Activated naive CD4-positive, alpha-beta T cell treated with Interleukin-2 at 50 U/mL for 16 hours (primary cell): ENCODE measurements at places on chromosomes 5 and 9.

- no peak for DNase-seq
Measured at GRCh38 chr9:87722393-87723088, 3.4 kb upstream of the CTSL start.

DNA sequence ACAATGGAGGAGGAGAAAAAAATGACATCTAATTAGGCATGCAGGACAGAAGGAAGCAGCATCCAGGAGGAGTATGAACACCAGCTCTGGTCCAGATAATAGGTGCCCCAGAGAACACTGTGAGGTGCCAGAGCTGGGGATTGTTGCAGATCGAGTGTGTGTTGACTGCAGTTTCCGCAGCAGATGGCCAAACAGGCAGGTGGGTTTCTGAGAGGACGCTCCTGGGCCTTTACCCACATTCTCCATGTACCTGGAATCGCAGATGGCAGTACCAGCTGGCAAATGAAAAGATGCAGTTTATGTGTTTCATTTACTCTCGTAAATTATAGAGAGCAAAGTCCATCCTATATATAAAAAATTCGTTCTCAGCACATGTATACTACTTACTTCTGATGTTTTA is 182.2 kb upstream of the ISL1 start:
- no peak for DNase-seq

DNA sequence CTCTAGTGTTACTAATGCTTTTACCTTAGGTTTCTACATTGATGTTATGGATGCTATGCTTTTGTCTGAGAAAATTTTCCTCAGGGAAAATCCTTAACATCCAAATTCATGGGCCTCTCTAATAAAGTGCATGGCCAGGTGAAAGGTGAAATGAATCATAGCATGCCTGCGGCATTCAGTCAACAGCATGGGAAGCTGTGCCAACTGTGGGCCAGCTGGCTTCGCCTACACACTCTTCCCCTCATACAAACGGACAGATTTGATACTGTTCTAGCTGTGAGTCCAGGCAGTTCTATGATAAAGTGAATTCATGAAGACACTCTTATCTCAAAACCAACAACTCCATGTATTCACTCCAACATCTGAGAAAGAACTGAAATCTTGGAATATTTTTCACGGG is 374.1 kb downstream of the PLK2 start:
- no peak for DNase-seq

DNA sequence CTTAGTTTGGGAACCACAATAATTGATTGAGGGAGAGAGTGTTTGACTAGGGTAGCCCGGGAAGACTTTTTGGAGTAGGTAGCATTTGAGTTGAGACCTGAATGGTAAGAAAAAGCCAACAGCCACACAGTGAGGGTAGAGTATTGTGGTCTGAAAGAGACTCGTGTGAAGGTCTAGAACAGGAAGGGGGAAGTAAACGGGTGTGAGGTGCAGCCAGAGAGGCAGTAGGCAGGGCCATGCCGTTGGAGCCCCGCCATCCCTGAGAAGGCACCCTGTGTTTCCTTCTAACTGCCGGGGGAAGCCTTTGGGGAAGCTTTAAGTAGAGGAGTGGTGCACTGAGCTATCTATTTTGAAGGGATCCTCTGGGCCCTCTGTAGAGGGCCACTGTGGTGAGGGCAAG is 3.5 kb upstream of the F2RL2 start:
- no peak for DNase-seq

DNA sequence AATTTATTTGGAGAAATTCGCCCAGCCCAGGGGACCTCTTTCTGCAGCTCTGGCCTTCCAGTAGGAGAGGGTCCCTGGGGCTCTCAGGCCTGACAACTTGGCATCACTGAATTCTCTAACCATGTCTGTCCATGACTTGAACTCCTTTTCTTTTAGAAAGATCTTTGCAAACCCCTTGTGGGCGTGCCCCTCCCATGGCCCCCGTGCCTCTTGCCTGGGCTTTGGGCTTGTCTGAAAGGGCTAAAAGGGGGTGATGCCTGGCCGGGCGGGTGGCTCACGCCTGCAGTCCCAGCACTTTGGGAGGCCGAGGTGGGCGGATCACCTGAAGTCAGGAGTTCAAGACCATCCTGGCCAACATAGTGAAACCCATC is 3.2 kb upstream of the SQSTM1 start:
- DNase-seq: no peak

DNA sequence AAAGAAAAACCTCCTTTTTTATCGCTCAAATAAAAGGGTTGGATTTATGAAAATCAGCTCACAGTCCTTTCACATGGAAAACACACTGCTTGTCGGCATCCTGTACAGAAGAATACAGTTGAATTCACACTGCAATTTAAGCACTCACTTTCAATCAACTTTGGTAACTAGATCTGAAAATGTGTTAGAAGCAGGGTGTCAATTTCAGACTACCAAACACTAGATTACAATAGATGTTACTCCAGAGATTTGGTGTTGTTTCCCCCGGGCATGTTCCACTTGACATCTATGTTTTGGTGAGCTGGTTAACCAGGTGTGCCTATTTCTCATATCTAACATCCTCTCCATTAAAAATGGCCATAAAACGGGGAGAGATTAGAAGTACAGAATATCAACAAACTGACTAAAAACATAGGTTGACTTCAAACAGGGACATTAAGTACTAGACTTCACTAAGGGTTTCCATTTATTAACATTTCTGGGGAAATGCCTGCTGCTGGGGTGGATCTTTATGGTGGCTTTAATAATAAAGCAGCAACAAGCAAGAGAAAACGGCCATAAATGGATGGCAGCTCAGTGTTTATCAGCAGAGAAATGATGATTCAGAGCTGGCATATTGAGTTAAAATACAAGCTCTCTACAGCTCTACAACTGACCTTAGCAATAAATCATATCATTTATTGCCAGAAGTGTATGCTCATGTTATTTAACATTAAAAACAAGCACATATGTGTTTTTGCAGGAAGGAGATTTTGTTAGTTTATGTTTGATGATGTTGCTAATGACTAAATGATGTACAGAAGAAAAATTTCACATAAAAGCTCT is 158.8 kb downstream of the SLF1 start:
- DNase-seq: no peak

DNA sequence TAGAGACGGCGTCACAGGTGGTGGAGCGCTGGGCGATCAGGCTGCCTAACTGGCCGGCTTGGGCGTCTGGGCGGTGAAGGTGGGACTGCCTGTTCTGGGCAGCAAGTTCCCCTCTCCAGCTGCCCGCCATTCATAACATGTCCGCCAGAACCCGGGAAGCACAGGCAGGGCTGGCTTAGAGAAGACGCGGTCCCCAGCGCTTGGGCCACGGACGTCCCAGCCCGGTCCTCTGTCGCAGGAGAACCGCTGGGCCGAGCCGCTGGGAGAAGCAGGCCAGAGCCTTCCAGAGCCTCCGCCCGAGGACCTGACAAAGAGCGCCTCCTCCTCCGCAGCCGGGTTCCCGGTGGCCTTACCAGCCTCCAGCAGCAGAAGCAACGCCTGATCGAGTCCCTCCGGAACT is 15.2 kb upstream of the HAND1 start:
- no peak for DNase-seq

GRCh38 chr5:114649878-114650277 is 288.0 kb downstream of the KCNN2 start:
- no peak for DNase-seq

DNA sequence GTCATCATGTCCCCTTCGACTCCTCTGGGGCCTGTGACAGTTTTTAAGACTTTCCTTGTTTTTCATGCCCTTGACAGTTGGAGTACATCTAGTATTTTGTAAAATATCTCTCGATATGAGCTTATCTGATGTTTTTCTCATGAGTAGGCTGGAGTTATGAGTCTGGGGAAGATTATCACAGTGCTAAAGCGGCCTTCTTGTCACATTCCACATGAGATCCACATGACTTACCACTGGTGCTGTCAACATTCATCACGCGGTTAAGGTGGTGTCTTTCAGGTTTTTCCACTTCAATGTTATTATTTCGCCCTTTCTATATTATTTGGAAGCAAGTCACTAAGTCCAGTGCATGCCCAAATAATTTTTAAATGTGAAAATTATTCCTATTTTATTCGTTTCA is 17.1 kb upstream of the CAST start:
- DNase-seq: no peak

DNA sequence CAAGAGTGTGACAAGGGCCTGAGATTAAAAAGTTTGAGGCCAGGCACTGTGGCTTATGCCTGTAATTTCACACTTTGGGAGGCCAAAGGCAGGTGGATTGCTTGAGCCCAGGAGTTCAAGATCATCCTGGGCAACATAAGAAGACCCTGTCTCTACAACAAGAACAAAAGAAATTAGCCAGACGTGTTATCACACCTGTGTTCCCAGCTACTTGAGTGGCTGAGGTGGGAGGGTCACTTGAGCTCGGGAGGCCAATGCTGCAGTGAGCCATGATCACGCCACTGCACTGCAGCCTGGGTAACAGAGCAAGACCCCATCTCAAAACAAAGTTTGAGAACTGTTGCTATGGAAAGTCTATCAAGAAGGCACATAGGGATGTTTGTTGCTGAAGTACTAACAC is 25.0 kb downstream of the EXOSC2 start:
- DNase-seq: no peak

- peak; percentile 54 for DNase-seq
Measured at GRCh38 chr9:97954550-97954989, 16.6 kb upstream of the HEMGN start.

DNA sequence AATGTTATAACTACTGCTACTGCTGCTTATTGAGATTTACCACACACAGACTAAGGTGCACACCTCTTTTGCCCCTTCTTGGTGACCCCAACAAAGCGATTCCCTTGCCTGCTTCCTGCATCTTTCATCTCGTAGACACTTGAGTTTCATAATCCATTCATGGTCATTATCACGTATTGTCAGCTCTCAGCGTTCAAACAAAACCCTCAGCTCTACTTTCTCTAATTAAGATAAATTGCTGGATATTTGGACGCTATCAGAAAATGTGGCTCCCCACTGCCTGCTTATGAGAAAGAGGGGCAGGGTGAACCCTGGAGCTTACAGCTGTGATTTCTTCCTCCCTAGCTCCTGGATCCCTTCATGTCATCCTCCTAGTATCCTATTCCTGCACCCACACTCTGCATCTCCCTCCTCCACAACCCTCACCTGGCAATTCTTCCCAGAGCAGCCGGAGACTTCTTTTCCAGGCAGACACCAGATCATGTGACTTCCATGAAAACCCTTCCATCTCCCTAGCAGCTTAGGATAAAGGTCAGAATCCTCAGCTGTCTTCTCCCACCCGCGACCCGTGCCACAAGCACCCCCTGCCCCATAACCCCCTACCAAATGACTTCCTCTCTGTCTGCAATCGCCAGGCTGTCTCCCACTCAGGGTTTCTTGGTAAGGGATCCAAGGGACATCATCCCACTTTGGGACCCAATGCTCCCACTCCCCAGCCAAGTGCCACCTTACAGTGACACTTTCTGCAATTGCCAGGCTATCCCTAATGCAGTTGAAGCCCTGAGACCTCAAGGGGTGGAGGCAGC is 146.5 kb downstream of the NSG2 start:
- DNase-seq: no peak

- DNase-seq: no peak
Measured at GRCh38 chr9:95024097-95024671, 293.3 kb downstream of the FANCC start.

DNA sequence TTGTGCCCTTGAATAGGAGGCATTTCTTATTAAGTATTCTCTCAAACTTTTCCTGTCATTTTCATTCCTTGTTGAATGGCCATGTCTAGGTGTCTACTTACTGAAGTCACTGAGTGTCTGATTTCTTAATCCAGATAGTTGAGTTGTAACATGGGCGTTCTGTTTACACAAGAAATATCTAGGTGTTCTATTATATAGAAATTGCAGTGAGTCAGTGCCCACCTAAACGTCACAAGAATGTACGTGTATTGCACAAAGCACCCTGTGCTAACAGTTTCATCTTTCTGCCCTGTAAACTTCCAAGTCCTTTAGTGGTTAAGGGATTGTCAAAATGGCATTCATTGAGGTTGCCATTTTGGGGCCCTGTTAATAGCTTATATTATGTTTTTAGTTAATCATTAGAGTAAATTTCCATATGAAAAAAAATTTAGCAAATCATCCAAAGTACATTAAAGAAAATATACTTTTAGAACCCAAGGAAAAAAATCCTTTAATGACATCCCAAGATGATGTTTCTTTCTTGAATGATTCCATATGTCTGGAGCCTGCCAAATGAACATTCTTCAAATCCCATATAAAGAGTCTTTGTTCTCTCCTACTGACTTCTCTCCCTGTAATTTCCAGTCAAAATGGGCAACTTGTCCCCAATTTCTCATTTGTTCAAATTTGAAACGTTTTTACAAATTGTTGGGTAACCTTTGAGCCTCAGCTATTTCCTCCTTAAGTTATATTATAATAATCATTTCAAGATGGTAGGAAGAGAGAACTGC is 114.2 kb downstream of the GOLPH3 start:
- no peak for DNase-seq

- DNase-seq: no peak
Measured at GRCh38 chr5:142048272-142048671, 35.4 kb upstream of the GNPDA1 start.

GRCh38 chr9:110777196-110777875 is 108.7 kb downstream of the MUSK start:
- DNase-seq: no peak

- DNase-seq: no peak
Measured at GRCh38 chr9:137478962-137479861, 20.1 kb upstream of the NSMF start.

- no peak for DNase-seq
Measured at GRCh38 chr9:123863164-123863855, 66.6 kb downstream of the DENND1A start.

DNA sequence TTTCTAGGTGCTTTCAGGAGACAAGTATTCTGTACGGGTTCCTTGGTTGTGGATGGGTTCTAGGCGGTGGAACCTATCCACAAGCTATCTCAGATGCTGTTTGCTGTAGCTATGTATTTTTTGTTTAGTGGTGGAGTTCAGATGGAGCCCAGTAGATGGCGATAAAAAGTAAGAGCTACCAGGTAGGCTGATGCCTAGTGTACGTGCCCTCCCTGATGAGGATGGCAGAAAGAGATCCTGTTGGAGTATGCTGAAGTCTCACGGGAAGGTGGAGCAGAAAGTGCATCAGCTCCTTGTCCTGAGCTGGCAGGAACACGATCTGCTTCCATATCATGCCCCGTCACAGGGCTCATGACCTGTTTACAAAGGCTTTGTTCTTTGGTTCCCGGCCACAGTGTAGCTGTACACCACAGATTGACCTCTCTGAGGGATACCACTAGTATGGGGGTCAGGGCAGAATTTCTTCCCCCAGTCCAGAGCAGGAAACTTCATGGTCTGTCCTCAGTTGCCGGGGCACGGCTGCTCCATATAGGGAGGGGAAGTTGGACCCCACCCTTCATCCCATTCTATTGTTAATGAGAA is 12.6 kb upstream of the UGT3A2 start:
- DNase-seq: no peak
